ENCODE measurements at places on chromosomes 2 and 18.
A peak's percentile ranks its signal among the peaks of the same experiment; 100 is the strongest.

DNA sequence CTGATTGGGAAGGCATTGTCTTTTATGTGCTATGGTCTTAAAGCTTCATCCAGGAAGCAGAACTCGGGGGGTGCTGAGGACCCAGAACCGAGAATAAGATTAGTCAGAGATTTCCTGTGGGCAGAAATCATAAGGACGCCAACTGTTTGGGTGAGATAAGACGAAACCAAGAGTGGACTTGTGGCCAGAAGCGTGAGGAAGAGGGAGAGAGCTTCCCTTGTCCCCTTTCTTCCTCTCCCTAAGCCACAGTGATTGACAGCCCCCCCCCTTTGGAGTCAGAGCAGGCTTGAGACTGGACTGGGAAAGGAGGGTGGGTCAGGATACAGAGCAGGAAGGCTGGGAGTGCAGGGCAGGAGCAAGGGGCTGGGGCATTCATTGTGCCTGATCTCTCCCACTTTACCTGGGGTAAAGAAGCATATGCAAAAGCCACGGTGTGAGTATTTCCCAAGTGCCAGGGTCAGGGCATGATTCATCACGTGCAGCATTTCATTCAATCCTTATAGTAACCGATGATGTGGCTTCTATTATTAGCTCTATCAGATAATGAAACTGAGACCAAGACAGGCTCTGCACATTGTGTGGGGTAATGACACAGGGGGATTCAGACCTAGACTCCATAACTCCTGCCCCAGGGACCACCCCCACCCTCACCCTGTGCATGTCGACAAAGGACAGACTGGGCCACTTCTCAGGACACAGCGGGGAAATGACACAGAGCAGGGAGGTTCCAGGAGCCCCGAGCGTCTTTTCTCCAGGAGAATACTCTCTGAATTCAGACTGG is 3.0 kb upstream of the IL1RN start:
- no peak for DNase-seq

GRCh38 chr18:54939361-54939917 is 19.8 kb downstream of the CCDC68 start:
- DNase-seq = no peak

DNA sequence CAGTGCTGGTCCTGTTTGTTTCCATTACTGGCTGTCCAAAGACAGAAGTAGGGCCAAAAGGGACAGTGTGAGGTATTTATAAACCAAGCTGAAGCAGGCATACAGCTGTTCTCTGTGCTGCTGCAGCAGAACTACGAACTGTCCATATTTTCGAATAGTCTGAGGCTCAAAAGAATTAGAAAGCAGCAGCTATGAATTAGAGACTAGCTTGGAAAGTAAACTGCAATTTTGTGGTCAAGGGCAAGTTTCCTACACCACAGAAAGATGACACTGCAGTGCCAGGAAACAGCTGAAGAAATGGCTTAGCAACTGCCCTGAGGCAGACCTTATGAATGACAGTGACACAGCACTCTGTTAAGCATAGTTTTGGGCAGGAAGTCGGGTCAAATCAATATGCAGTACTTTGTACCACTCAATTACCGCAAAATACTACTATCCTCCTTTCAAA is 125.3 kb downstream of the TMEM131 start:
- DNase-seq = peak; percentile 90

DNA sequence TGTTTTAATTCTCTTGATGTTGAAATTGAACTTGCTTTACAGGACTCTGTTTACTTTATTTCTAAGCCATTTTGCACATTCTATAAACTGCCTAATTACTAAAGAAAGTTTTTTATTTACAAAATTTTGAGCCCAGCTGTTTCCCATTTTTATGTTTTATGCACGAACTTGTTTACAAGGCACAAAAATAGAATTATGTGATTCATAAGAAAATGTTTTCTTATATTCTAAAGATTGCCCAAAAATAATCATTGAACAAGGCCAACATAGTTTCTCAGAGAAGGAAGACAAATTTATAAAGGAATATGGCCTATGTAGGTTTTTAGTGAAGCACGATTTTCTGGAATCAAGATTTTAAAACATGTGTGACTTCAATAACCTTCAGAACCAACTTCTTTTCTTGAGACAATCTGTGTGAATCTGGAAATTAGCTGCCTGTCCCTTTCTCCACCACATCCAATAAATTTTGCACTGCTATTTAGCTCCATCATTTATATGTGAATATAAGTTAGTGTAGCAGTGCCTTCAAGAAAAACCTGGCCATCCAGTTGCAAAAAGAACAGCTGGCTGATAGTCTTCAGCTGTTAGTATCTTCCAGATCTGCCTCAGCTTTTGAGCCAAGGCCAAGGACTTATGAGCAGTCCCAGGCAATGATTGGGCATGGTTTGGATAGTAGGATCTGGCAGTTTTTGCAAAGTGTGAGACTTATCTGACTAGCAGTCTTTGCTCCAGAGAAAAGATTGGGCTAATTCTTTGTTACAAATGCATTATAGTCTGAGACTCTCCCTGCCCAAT is 253.2 kb upstream of the COL3A1 start:
- DNase-seq = no peak

DNA sequence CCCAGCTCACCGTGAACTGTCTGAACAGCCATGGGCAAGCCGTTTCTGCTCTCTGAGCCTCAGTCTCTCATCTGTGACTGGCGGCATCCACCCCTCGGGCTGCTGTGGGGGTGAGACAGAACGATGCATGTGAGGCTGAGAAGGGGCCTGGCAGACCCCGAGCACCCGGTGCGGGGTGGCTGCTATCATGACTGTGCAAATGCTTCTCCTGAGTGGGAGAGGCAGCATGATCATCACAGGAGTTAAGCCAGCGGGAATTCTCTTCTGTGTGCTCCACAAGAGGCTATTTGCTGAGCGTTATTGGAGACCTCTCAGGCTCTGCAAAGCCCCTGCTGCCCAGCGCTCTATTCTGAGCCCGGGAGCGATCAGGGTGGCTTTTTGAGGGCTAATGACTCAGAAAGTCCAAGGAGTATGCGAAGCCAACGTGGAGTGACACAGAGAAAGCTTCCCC is 45.8 kb upstream of the ID2 start:
- DNase-seq = no peak

DNA sequence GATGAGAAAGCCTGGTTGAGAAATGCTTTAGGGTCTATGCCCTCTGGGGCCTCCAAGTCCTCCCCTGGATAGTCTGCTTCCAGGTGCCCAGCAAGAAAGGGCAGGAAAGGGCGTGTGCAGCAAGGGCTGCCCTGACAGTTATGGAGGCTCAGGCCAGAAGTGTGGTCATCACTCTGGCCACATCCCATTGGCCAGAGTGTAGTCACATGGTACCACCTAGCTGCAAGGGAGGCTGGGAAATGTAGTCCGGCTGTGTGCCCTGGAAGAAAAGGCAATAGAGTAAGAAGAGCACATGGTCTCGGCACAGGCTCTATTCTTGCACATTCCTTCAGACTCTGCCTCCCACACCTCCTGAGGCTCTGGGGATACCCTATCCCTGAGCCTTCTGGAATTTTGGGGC is 35.7 kb downstream of the ODC1 start:
- DNase-seq = no peak

DNA sequence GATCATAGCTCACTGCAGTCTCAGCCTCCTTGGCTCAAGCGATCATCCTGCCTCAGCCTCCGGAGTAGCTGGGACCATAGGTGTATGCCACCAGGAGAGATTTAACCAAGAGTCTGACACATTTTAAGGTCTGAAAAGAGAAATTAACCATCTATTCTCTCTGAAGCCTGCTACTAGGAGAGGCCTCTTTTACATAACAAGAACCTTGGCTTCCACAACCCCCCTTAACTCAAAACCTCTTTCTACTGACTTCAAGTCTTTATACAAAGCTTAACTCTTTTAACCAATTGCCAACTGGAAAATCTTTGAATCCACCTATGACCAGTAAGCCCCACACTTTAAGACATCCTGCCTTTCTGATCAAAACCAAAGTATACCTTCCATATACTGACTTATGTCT is 279.9 kb upstream of the CELF4 start:
- DNase-seq = no peak

- DNase-seq = no peak
Measured at GRCh38 chr2:26566081-26566375, 75.1 kb downstream of the CIB4 start.

GRCh38 chr2:25104736-25105135 is 62.9 kb downstream of the EFR3B start:
- no peak for DNase-seq

DNA sequence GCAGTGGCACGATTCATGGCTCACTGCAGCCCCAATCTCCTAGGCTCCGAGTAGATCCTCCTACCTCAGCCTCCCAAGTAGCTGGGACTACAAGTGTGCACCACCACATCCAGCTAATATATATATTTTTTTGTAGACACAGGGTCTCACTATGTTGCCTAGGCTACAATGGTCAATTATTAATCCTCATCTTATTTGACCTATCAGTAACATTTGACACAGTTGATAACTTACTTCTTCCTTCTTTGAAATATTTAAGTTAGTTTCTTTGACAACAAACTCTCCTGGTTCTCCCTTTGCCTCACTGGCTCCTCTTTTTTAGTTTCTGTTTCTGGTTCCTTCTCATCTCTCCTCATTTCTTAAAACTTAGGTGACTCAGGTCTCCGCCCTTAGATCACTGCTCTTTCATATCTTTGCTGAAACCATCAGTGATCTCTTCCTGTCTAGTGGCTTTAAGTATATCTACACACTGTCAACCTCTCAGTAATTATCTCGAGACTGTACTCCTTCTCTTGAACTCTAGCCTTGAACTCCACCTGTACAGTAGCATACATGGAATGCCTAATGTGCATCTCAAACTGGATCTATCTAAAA is 11.5 kb downstream of the PGAP1 start:
- no peak for DNase-seq

GRCh38 chr2:153169609-153170008 is 309.0 kb downstream of the RPRM start:
- no peak for DNase-seq

GRCh38 chr2:162333968-162334367 is 10.0 kb upstream of the GCA start:
- DNase-seq = no peak

GRCh38 chr2:35946478-35946877 is 409.1 kb upstream of the CRIM1 start:
- DNase-seq = no peak

DNA sequence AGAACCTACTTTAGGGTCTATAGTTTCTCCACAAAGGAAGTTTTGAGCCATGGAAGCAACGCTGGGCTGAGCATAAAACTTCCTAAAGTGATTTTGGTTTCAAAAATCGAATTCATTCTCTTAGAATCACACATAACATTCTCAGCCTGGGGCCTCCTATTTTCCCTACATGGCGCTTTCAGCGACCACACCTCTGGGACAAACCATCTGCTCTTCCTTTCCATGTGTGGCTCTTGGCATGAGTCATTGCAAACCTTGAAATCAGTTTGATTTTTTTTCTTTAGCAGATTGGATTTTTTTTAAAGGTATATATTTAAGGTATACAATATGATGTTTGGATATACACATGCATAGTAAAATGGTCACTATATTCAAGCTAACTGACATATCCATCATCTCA is 72.5 kb upstream of the APCDD1 start:
- DNase-seq = no peak

DNA sequence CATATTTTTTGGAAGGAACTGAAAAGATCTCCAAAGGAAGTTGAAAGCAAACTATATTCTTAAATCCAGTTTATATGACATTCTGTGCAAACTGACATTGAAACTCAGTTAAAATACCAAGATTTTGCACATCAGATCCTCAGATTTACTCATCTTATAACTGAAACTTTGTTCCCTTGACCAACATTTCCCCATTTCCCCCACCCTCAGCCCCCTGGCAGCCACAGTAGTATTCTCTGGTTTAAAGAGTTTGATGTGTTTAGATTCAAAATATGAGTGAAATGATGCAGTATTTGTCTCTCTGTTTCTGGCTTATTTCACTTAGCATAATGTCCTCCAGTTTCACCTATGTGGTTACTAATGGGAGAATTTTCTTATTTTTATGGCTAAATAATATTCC is 99.2 kb upstream of the ITGA4 start:
- DNase-seq = no peak

DNA sequence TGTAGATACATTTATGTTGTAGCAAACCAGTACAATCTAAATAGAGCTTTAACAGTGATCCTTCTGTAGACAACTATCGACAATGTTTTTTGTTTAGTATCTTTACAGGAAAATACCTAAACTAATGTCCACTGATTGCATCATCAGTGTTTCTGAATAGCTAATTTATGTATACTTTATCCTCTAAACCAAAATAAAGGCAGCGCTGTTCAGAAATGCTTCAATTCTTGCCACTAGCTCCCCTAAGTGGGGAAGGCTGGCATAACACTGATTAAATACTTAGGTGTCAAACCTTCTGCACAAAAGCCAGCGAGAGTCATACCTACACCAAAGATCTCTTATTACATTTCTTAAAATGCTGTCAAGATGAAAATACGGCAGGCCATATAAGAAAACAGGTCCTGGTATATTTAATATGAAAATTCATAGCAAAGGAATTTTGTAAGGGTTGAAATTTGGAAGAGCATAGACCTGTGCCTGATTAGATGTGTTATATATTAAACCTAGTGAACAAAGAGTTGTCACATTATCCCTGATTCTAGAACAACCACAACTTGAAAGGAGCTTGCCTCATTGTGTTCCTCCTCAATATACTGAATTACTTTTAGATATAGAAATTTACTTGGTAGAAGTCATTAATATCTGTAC is 1693.4 kb upstream of the SLC39A10 start:
- DNase-seq = no peak

DNA sequence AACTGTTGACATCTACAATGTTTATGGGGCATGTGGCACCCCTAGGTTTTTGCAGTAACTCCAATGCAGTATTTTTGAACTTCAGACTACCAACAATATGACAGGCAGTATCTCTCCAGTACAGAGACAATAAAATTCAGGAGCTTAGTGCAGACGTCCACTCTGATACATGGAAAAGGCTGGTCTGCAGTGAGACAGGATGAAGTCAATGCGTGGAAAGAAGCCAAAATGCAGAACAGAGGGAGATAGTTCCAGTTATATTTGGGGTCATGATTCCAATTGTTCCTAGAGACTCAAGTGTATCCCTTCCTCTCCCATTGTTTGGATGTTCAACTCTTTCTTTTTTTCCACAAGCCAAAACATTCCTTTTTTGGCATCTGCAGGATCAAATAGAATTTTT is 18.7 kb upstream of the SMAD2 start:
- no peak for DNase-seq

GRCh38 chr2:71505086-71505769 is 51.9 kb downstream of the DYSF start:
- DNase-seq = no peak

DNA sequence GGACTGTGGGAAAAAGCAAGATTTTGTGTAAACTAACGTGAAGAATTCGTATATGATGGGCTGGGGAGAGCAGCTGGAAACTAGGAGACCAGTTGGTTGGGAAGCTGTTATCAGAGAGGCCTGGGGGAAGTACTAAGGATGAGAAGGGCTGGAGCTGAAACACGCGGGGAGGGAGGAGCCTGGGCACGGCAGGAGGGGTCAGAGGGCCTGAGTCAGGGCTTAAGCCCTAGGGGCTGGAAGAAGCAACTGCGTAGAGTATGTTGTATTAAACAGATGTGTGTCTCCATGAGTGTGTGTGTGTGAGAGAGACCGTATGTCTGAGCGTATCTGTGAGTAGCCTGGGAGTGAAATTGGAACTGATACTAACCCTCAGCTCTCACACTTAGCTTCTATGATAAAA is 8.4 kb downstream of the POMC start:
- DNase-seq = no peak

Measured in AG09309 (cell line).